ENCODE measurements at places on chromosomes 11 and 22. TPM values are rescaled to one million over a fixed set of nuclear protein-coding genes. Genes with fewer than 3 reads are reported as not detected.

Gene MN1
- 0.11 TPM for total RNA-seq

Gene C1QTNF6
- 2.1 TPM for total RNA-seq

Gene EIF4ENIF1
- 36.5 TPM for total RNA-seq

Gene SLN
- not detected for total RNA-seq

Gene ACTN3
- 0.36 TPM for total RNA-seq

Gene C22orf39
- 21.6 TPM for total RNA-seq

Gene SHISA8
- total RNA-seq: 8.6 TPM

Gene NCR3LG1
- 0.18 TPM for total RNA-seq

Gene SHISAL1
- total RNA-seq: not detected

Gene OR52N4
- total RNA-seq: 0.37 TPM

Gene SPON1
- 0.19 TPM for total RNA-seq

Gene DYNC2H1
- total RNA-seq: 0.23 TPM

Gene RNF141
- total RNA-seq: 12.5 TPM

Gene FAM180B
- total RNA-seq: not detected

Gene MRGPRF
- not detected for total RNA-seq

- no peak for DNase-seq
These were observed 444.4 kb downstream of the BUD13 start for GRCh38 chr11:116328391-116328790.

- no peak for DNase-seq
These were observed 13.1 kb upstream of the SPDYC start for GRCh38 chr11:65156926-65157325.

DNA sequence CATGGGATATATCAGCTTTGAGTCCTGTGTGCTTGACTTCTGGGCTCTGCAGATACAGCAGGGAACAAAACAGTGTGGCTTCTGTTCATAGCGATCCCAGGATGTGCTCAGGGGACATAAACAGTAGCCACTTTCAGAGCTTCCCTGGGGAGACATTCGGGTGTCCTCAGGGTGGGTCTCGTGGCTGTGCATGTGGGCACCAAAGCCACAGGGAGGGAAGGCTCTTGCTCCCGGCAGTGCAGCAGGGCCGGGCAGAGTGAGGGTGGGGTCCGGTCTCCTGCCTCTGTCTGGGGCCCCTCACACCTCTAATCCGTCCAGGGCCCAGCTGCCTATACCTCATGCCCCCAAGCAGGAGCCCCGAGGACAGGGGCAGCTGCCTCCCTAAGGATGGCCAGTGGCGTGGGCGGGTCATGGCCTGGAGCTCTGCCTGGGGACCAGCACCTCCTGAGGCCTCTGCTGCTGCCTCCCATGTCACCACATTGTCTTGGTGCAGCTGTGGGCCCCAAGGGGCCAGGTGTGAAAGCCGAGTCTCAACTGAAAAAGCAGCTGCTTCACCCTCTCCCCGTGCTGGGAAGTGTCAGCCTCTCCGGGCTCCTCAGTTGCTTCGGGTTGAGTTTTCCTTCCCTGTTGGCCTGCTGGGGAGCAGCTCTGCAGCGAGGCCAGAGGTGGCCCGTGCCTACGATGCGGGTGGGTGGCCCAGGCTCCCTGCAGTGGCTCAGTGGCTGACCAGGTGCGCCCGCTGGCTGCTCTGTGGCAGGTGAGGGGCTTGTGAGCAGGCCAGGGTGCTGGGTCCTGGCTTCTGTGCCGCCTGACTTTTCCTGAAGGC, 3.8 kb downstream of the TPCN2 start:
- no peak for DNase-seq

DNA sequence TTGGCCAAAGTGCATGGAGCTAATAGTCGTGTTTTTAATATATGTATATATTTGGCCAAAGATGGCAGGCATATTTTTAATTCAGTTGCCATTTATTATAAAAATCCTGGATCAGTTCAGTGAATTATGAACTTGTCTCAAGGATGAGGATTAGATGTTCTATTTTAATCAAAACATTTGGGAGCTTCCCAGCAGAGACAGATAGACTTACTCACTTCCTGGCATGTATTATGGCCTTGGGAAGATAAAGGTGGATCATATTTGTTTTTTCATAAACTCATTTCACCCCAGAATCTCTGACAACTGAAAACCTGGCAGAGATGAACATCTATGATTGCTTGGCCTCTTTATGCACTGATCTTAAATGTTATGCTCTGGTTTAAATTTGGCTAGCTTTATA, 148.8 kb downstream of the NCAM1 start:
- no peak for DNase-seq

DNA sequence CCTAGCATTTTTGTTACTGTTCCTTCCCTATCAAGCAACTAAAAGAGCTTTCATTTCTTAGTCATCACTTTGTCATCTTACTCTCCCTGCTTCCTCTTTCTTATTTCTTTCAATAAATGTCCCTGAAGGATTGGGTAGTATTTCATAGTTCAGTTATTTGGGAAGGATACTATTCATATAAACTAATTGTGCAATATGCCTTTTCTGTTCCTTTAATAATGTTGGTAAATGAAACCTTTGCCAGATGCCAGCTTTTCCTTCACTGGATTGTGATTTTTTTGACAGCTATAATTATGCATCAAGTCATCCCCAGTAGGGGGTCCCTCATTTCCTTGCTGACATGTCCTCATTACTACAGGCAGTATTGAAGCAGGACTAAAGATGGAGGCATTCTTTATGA, 101.7 kb downstream of the ATM start:
- no peak for DNase-seq

DNA sequence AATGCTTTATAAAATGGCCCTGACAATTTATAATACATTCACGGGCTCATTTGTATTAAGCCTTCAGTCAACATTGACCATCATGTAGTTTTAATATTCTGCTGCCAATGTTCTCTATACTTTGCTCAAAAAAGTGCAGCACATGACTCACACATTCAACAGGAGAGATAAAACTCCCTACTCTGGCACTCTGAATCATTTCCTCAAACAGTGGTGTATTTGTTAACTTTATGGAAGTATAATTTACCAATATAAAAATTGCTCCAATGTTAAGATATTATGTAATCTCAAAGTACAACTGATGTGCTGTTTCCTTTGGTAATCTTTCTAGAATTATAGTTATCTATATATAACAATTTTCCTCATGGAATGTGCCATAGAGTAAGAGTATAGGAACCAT, 39.9 kb downstream of the MAML2 start:
- DNase-seq: no peak

- DNase-seq: no peak
These were observed 67.8 kb upstream of the CSNK2A3 start for GRCh38 chr11:11420899-11421285.

GRCh38 chr11:40425168-40425567, 1034.3 kb downstream of the LRRC4C start:
- no peak for DNase-seq

GRCh38 chr11:122172352-122173073, 56.5 kb upstream of the BLID start:
- no peak for DNase-seq

DNA sequence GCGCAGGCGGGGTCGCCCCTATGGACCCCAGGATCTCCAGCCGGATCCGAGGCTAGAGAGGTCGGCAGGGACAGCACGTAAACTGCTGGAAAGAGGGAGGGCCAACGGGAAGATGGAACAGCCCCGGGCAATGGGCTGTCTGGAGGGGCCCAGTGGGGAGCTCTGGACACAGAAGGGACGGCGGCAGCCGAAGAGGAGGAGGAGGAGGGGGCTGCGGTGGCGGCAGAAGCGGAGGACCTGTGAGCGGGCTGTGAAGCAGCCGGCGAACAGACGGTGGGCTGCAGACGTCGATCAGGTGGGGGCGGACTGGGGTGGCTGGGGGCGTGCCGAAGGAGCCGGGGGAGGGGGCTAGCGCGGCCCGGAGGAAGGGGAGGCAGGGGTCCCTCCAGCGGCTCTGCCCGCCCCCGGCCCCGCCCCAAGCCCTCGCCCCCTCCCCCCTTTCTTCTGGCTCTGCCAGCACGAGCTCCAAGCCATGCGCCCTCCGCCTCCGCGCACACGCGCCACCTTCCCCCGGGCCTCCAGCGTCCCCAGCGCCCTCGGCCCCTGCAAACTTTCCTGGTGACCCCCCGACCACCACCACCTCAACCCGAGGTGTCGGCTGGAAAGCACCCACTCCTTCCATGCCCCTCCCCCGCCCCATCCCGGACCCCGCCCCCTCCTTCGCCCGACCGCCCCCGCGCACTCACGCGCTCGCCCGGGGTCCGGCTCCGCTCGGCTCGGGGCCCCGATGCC, 432 bp downstream of the TNKS1BP1 start:
- no peak for DNase-seq

GRCh38 chr22:25661073-25661472, 80.9 kb upstream of the MYO18B start:
- no peak for DNase-seq

DNA sequence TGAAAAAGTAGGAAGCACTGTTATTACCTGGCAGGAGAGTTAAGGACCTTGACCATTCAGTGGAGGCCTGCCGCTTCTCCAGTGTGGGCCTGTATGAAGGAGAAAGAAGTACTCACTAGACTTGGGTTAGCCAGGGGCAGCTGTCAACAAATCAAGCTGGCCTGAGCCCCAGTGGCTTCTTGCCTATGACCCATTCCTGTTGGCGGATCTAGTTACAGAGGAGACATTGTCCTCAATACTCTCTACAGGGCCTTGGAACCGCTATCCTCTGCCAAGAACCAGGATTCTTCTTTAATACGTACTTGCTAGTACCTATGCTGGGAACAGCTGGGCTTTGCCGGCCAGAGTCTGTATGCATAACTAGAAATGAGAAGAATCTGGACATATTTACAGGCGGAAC, 68.1 kb downstream of the ALX4 start:
- DNase-seq: no peak

DNA sequence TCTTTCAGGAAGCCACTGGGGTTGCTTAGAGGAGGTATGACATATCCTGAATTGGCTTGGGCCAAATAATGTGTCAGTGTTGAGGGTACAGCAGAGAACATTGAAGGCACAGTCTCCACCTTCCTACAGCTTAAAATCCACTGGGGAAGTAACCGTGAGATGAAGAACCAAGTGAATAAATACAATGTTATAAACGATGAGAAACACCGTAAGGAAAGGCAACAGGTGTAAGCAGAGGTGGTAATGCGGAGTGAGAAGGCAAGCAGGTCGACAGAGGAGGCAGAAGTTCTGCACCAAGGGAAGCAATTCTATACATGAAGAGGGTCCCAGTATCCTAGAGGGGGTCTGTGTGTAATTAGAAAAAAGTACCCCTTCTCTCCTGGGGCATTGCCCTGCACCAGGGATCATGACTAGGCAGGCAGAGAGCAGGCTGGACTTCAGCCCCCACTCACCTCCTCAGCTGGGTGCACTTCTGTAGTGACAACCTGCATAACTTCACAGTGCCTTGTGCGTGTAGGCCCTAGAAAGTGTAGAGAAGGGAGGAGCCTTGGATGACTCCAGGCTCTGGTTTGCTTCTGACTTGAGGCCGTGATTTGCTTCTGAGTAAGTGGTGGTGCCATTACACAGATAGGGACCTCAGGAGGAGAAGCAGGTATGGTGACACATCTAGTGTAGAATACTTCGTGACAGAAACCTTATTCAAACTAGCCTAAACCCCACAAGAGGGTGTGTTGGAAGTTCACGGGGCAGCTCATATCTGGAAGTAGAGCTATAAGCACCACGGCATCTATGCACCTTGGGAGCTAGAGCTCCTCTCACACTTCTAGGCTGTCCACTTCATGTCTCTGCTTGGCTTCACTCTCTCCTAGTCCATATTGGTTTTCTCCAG, 4.9 kb downstream of the MYOD1 start:
- no peak for DNase-seq

- no peak for DNase-seq
These were observed 18.8 kb downstream of the P2RY2 start for GRCh38 chr11:73236854-73237253.

DNA sequence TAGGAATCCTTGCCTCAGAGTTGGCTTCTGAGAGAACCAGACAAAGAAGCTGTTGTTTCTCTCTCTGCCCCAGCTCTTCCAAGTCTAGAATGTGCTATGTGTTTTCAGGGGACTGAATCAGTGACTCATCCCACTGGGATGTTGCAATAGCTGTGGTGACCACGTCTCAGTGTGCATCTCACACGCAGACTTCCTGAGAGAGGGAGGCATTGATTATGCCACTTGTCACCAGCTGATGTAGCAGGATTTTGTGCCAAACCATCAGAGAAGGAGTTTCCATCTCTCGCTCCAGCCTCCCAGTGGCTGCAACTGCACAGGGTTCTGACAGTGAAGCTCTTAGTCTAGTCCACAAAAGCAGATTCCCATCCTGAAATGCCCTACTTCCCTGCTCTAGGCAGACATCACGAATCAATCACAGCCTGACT, 455.8 kb downstream of the MIAT start:
- no peak for DNase-seq

DNA sequence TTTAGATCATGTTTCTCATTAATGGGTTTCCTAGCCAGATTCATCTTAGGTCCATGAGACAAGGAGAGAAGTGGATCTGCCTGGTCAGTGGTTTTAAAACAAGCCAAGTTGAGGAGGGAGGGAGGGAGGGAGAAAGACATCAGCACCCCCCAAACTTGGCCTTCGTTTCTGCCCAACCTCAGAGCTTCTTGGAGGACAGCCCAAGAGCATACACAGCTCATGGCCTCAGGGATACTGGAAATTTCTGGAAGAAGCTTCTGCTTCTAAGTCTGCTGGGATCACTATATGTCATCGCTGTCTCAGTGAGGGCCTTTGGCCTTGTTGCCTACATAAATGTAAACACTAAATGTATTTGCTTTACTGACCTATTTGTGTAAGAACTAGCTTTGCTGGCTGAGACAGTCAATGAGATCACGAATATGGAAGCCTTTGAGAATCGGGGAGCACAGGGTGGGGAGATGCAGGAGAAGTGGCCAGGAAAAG, 375.1 kb downstream of the BUD13 start:
- DNase-seq: no peak

DNA sequence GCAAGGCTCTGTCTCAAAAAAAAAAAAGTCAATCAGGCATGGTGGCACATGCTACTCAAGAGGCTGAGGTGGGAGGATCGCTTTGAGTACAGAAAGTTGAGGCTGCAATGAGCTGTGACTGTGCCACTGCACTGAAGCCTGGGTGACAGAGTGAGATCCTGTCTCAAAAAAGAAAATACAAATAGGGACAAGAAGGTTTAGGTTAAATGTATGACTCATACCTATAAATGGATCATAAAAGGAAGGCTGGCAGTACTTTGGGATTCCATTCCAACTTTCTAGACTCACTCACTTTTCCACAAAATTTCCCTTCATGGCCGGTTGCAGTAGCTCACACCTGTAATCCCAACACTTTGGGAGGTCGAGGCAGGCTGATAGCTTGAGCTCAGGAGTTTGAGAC, 25.6 kb upstream of the OSBP start:
- DNase-seq: no peak

- no peak for DNase-seq
These were observed 27.3 kb downstream of the SYT7 start for GRCh38 chr11:61553373-61554171.
